ENCODE measurements at places on chromosomes 4 and X.
A peak's percentile ranks its signal among the peaks of the same experiment; 100 is the strongest.

- no peak for DNase-seq
These were observed 21.0 kb downstream of the PDK3 start for GRCh38 chrX:24485976-24486680.

GRCh38 chr4:187366530-187366929, 629.0 kb upstream of the ZFP42 start:
- no peak for DNase-seq

- peak; percentile 23 for DNase-seq
These were observed at the start of gene PCSK1N for GRCh38 chrX:48835524-48836329. TSS of gene PCSK1N (minus strand) at chrX:48835610. CDS start at chrX:48835532, 78 bp downstream.

GRCh38 chr4:79998201-79998600, 74.8 kb downstream of the ANTXR2 start:
- DNase-seq = no peak

GRCh38 chr4:139555705-139556070, 331 bp downstream of the SETD7 start:
- DNase-seq = peak; percentile 1

DNA sequence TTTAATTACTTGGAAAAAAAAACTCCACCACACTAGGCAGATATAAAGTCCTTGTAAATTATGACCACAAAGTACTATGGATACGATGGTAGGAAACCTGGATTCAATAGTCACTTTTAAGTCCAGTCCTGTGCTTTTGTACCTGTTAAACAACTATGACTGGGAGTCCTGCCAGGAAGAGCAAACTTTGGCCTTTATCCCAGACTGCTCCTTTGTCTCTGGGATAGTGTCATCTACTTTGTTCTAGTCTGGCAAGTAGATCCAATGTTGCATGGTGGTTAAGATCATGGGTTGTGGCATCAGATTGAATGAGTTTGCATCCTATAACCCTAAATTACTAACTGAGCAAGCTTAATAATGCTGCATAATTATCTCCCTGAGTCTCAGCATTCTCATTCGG, 175.3 kb upstream of the FGF13 start:
- no peak for DNase-seq

DNA sequence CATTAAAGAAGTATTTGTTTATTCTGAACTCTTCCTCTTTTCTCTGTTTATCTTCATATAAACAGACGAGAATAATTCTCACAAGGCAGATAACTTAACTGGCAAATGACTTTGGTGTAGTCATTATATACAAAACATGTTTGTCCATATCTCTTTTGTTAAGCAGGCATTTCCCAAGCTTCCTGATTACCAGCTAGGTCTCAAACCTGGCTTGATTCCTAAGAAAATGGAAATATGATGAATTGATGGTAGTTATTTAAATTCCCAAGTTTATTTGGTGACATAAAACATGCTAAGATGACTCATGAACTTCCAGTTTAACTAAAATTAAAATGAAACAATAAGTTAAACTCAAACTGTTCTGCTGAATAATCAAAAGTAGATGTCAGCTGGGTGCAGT, 96.8 kb downstream of the ARSJ start:
- no peak for DNase-seq

All from stimulated activated CD8-positive, alpha-beta memory T cell treated with anti-CD3 and anti-CD28 coated beads, Interleukin-4, amount 100 ng/mL, for 4 hours (primary cell).